ENCODE measurements at places on chromosomes 7 and 10. TPM values are rescaled to one million over a fixed set of nuclear protein-coding genes. Genes with fewer than 3 reads are reported as not detected.

OR9A2 gene
- not detected for total RNA-seq

SCIN gene
- 25.1 TPM for total RNA-seq

DNA sequence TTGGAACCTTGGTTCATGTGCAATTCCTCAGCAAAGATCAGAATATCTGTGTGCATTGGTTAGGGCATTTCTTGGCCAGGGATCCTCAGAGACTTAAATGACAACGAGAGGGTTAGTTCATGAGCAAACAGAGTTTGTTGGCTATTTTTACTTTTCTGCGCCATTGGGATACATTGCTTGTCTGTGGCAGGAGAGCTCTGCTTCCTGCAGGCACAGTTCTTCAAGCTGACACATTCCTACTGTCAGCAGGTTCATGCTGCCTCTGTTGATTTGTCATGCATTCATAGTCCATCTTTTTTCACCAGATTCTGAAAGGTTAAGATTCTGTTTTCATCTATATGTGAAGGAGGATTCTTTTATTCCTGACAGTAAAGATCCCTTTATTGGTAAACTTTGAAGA, 139.4 kb downstream of the TMEM178B start:
- DNase-seq = no peak

GRCh38 chr10:23914641-23915040, 294.3 kb upstream of the KIAA1217 start:
- DNase-seq = no peak

DNA sequence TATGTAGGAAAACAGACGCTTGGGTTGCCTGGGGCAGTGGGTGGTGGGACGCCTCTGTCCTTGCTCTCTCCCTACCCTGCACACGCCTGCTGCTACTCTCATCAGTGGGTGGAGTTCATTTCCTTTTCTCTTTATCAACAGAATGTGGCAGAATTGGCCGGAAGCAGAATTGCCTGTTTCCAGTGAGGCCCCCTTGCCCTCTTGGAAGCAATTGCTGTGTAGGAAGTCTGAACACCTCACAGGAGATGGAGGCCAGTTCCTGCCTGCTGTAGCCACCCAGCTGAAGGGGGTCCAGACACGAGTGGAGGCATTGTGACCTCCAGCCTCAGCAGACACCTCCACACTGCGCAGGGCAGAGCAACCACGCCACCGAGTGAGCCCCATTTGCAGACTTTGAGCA, 331.6 kb upstream of the ZNF32 start:
- DNase-seq = no peak

Data from mucosa of descending colon (tissue), 3 donors.